ENCODE measurements at places on chromosomes 2 and 18. TPM values are rescaled to one million over a fixed set of nuclear protein-coding genes. Genes with fewer than 3 reads are reported as not detected.

DNA sequence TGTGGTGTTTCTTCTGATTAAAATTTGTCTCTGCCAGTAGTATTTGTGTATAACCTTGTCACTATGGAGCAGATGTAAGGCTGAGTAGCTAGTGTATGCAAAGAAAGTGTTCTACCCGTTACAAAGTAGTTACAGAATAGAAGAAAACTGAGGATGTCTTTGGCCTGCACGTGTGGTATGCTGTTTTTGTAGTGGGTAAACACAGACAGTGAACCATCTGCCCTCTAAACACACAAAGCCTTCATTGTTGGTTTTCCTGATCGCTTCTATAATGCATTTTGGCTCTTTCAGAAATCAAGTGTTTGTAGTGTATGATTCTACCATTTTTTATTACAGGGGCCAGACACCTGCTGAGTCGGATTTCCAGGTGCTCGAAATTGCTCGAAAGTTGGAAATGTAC lies 61.5 kb downstream of the FARP2 start:
- DNase-seq, result no peak
- no peaks in the 10 kb centered on the region for H3K36me3 ChIP-seq
- no peaks in the 10 kb centered on the region for H3K27me3 ChIP-seq
- no peaks in the 10 kb centered on the region for H3K4me1 ChIP-seq

DNA sequence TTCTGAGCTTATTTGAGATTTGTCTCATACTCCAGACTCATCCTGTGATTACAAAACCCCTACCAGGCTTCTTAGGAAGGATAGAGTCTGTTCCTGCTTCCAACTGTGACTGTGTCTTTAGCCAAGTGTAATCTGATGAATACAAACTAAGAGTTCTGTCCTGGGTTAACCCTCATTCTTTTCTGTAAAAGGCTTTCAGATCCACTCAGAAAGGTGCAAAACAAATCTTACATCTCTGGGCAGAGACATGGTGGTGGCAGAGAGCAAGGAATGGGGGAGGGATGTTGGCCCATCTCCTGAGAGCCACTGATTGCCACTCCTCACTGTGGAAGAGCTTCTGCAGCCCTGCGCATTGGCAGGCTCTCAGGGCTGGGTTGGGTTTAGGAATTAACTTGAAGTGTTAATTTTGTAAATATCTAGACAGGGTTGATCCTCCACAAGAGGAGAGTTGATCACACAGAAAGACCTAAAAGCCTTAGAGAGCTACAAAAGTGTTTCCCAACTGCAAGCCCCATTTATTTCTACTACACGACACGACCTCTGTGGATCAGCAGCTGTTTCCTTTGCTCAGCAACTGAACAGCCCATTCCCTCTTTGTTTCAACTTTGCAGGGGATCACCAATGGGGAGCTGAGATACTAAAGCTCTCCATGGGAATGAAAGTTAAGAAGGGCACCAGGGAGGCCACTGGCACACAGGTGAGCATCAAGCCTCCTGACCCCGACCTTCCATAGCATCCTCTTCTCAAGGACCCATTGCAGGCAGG lies 23.7 kb upstream of the SPTBN1 start:
- no peak for DNase-seq
- no peaks in the 10 kb centered on the region for H3K36me3 ChIP-seq
- H3K27ac ChIP-seq, result no peak overlapping the region
- H3K4me1 ChIP-seq, result no peaks in the 10 kb centered on the region

Gene MYL12B
- 335 TPM for total RNA-seq

Gene DSG1
- not detected for total RNA-seq

Measured in breast epithelium (tissue), 4 donors.